GOT3 (cell line): ENCODE measurements at places on chromosomes 6 and 20.

GRCh38 chr6:130615816-130616215, 211.4 kb upstream of the SMLR1 start:
- no peak for DNase-seq

DNA sequence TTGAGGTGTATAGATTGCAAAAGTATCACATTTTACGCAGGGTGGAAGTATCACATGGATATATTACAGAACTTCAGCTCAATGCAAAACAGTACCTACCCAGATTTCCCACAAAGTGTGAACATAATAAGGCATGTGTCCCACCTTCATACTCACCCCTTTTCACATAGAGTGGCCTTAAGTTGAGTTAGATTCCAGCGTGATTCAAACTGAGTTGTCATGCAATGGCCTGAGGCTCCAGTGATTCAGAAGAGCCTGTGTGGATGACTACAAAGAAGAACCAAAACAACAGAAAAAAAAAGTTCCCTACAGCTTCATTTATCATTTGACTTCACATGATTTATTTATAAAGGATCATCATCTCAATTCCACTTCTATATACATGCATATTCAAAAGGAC, 309.7 kb downstream of the SLC35F1 start:
- no peak for DNase-seq

- no peak for DNase-seq
Observed at GRCh38 chr6:39791850-39792539, at the start of gene DAAM2. DAAM2 (plus strand) TSS chr6:39792376; CDS start chr6:39856303, 63,927 bp downstream.

GRCh38 chr6:149541139-149541538, 4.7 kb downstream of the PPIL4 start:
- no peak for DNase-seq

GRCh38 chr6:140708441-140708840, 1334.0 kb upstream of the CITED2 start:
- no peak for DNase-seq
